ENCODE measurements at places on chromosomes 12 and 14. TPM values are rescaled to one million over a fixed set of nuclear protein-coding genes. Genes with fewer than 3 reads are reported as not detected.

DNA sequence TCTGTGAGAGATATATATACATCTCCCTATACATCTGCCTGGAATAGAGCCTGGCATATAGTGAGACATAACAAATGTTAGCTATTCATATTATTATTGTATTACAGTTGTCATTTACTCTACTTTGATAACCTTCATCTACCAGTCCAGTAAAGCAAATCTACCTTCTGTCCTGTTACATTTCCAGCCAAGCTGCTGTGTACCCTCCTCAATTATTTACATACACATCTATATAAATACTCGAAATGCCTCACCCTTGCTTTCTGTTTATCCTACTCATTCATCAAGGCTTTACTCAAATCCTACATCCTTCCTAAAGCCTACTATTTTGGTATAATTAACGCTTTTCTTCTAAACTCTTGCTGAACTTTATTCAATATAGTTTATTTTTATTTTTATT is 8.7 kb downstream of the ZBTB1 start:
- no peak for DNase-seq
- no peaks in the 10 kb centered on the region for H3K27me3 ChIP-seq
- H3K36me3 ChIP-seq: no peaks in the 10 kb centered on the region
- no peak overlapping the region for H3K27ac ChIP-seq
- no peak overlapping the region for H3K4me3 ChIP-seq

GRCh38 chr12:111216387-111217159 is 152.3 kb downstream of the PHETA1 start:
- H3K4me3 ChIP-seq: no peak overlapping the region
- no peak overlapping the region for H3K27ac ChIP-seq
- peaks cover 36% of the 10 kb centered on the region for H3K27me3 ChIP-seq
- no peak for DNase-seq
- no peaks in the 10 kb centered on the region for H3K4me1 ChIP-seq
- no peaks in the 10 kb centered on the region for H3K36me3 ChIP-seq

GRCh38 chr12:80154261-80154660 is 54.9 kb downstream of the OTOGL start:
- H3K4me3 ChIP-seq: no peak overlapping the region
- no peak overlapping the region for H3K27ac ChIP-seq
- H3K36me3 ChIP-seq: no peaks in the 10 kb centered on the region
- H3K27me3 ChIP-seq: no peaks in the 10 kb centered on the region
- no peaks in the 10 kb centered on the region for H3K4me1 ChIP-seq
- DNase-seq: no peak

- H3K4me3 ChIP-seq: no peak overlapping the region
- H3K36me3 ChIP-seq: no peaks in the 10 kb centered on the region
- H3K27me3 ChIP-seq: no peaks in the 10 kb centered on the region
- no peaks in the 10 kb centered on the region for H3K4me1 ChIP-seq
- no peak for DNase-seq
Observed at GRCh38 chr14:59863806-59864525, 6.6 kb downstream of the RTN1 start.

DNA sequence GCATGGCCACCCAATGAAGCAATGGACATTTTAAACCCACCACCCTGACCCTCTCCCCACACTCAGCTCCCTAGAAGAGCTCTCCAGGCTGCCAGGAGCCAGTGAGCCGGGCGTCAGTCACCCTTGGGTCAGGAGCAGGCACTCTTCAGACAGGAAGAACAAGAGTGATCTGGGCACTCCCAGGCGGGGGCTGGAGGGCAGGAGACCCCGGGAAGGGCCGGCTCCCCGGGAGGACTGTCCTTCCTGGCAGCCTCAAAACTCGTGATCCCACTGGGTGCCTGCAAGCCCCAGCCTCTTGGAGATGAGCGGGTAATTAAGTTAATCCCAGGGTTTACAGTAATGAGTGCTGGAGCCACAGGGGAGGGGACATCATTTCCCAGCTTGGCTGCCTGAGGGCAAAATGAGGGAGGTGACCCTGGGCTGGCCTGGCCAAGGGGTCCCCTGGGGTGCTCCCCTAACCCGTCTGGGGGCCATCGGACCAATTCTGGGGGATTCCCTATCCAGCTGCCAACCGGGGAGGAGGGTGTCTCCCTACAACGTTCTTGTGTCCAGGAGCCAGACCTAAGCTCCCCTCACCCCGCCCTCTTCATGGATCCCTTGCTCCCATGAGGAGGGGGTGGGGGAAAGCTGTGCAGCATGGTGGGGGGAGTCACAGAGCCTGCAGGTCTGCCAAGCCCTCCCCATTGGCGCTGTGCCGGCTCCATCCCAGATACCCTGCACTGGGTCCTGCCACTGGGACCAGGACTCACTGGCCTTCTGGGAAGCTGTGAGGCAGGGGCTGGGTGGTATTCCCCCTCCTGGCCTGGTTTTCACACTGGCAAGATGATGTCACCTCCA is 59.2 kb downstream of the CCNK start:
- DNase-seq: no peak
- peaks cover 87% of the 10 kb centered on the region for H3K4me1 ChIP-seq
- no peaks in the 10 kb centered on the region for H3K27me3 ChIP-seq
- no peak overlapping the region for H3K4me3 ChIP-seq
- no peaks in the 10 kb centered on the region for H3K36me3 ChIP-seq

- H3K27me3 ChIP-seq: no peaks in the 10 kb centered on the region
- H3K27ac ChIP-seq: no peak overlapping the region
- peak overlapping the region; percentile 48 for H3K4me3 ChIP-seq
- H3K36me3 ChIP-seq: no peaks in the 10 kb centered on the region
Observed at GRCh38 chr12:98745578-98746391, 100.7 kb downstream of the APAF1 start.

GRCh38 chr12:101858361-101858760 is 19.0 kb upstream of the DRAM1 start:
- no peaks in the 10 kb centered on the region for H3K27me3 ChIP-seq
- no peak overlapping the region for H3K4me3 ChIP-seq
- no peak overlapping the region for H3K27ac ChIP-seq
- no peak for DNase-seq
- H3K4me1 ChIP-seq: no peaks in the 10 kb centered on the region

DNA sequence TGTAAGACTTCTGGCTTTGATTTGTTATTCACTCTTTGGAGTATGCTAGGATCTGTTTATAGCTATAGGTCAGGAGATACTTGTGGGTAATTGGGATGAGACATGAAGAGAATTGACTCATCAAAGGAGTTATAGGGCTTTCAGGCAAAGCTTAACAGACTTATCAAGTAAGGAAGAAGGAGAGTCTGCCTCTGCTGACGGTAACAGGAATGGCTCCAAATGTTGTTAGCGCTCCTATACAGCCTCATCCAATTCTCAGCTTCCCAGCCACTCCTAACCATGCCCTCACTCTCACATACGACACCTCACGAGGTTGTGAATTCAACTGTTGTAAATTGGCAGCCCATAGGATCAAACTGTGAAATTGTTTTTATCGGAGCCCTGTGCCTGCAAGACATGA is 140.5 kb downstream of the KCNA5 start:
- no peaks in the 10 kb centered on the region for H3K36me3 ChIP-seq
- no peak overlapping the region for H3K4me3 ChIP-seq
- no peaks in the 10 kb centered on the region for H3K4me1 ChIP-seq
- H3K27me3 ChIP-seq: no peaks in the 10 kb centered on the region
- H3K27ac ChIP-seq: no peak overlapping the region

DNA sequence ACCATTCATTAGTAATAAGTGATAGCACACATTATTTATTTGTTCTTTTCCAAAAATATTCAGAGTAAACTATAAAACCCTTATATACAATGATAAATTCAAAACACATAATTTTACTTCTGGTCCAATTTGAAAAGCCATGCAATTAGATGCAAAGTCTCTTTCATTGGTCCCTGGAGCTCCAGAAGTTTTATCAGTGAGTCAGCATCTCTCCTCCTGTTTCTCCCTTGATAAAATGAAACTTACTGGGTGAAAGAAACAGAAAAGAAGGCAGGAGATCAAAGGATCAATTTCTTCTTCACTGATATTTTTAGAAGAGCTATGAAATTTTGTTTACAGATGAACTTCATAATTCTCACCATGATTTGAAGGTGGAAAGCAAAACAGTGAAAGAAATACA is 47.5 kb downstream of the IFNG start:
- H3K4me3 ChIP-seq: no peak overlapping the region
- H3K27me3 ChIP-seq: no peaks in the 10 kb centered on the region
- DNase-seq: no peak
- no peaks in the 10 kb centered on the region for H3K4me1 ChIP-seq

GRCh38 chr14:77267937-77268699 is 2.9 kb downstream of the NGB start:
- H3K36me3 ChIP-seq: no peaks in the 10 kb centered on the region
- H3K27ac ChIP-seq: no peak overlapping the region
- H3K27me3 ChIP-seq: peaks cover 8% of the 10 kb centered on the region
- H3K4me3 ChIP-seq: no peak overlapping the region
- no peak for DNase-seq

DNA sequence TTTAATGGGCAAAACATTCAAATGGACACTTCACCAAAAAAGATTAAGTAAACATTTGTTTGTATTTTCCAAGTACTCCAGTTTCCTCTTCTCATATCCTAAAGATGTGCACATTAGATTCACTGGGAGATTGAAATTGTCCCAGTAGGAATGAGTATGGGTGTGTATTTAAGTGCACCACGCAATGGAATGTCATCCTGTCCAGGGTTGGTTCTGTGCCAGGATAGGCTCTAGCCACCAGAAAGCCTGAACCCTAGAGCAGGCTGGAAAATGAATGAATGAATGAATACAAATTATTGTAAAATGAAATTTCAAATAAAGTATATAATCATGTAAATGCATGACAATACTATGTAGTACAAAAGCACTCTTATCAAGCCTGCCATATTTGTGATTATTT is 14.0 kb downstream of the CEP83 start:
- no peak overlapping the region for H3K4me3 ChIP-seq
- H3K27ac ChIP-seq: no peak overlapping the region
- DNase-seq: no peak
- H3K4me1 ChIP-seq: no peaks in the 10 kb centered on the region
- H3K27me3 ChIP-seq: no peaks in the 10 kb centered on the region

DNA sequence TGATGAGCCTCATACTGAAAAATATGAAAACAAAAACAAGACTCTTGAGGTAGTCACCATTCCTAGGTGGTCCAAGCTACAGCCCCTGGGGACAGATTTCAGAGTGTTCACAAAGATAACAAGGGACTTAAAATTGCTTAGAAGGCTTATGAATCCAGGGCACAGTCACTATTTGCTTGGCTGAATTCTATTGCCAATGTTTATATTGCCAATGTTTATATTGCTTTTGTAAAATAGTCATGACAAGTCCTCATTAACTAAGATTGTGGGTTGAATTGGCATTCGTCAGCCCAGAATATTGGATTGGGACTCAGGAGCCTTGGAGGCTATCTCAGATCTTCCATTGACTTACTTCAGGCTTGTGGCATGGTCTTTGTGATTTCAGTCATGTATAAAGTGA is 6.4 kb downstream of the TMEM117 start:
- DNase-seq: no peak
- H3K27ac ChIP-seq: no peak overlapping the region

The SMOC1 gene
- not detected for total RNA-seq

The OR6C2 gene
- not detected for total RNA-seq

The MIP gene
- total RNA-seq: not detected

The TCL1B gene
- total RNA-seq: not detected

The LALBA gene
- not detected for total RNA-seq

The ZNF84 gene
- 13.9 TPM for total RNA-seq

The ARHGEF25 gene
- 29.0 TPM for total RNA-seq

The VASH1 gene
- 12.3 TPM for total RNA-seq
